ENCODE measurements at places on chromosomes 1 and 21. TPM values are rescaled to one million over a fixed set of nuclear protein-coding genes. Genes with fewer than 3 reads are reported as not detected.

GRCh38 chr1:156664046-156664766 lies 13.0 kb downstream of the NES start:
- peak; percentile 69 for DNase-seq

- no peak for DNase-seq
Measured at GRCh38 chr1:40652468-40652867, 13.0 kb downstream of the RIMS3 start.

The MAEL gene
- polyA plus RNA-seq: 1.9 TPM

The CHIA gene
- polyA plus RNA-seq: not detected

GRCh38 chr1:70358921-70359564 lies 4.5 kb upstream of the ANKRD13C start:
- no peak for DNase-seq

DNA sequence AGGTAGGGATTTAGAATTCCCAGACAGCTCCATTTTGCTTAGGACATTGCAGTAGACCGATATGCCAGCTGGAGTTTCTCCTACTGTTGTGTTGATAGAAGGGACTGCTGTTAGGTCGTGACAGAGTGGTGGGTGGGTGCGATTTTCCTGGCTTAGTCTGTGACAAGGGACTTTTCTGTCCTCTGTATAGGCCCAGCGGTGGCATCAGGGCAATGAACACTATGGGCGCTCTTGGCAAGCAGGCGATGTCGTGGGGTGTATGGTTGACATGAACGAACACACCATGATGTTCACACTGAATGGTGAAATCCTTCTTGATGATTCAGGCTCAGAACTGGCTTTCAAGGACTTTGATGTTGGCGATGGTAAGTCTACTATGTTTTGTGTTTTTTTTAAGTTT lies 321.8 kb downstream of the ZP4 start:
- DNase-seq: no peak

DNA sequence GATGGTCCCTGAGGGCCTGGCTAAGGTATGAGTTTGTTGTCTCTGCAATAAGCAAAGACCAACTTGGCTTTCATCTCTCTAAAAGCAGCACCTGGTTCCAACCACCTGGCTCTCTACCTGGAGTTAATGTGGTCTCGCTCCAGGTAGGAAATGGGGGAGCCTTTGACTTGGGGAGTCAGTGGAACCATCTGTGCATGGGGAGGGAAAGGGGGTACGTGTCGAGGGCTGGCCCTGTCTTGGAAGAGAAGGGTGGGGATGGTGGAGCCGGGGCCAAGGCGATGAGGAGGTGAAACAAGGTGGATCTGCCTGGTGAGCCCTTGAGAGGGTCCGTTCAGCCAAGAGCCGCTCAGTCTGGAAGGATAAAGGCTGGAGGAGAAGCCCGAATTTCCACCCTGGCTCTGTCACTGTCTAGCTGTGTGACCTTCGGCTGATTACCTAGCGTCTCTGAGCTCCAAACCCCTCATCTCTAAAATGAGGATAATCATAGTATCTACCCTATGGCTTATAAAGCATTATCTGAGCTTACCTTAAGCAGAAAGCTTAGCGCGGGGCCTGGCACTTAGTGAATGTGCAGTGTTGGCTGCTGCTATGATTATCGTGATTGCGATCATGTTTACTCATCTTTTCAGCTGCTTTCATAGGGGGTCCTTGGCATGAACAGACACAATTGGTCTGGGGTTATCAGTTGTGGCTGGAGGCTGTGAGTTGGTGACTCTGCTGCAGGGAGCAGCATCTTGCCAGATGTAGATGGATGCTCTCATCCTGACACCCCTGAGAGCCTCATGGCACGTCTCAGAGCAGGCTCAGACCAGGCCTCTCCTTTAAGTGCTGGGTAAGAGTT lies 78.7 kb downstream of the ACTL8 start:
- DNase-seq: no peak

The APCS gene
- not detected for polyA plus RNA-seq

DNA sequence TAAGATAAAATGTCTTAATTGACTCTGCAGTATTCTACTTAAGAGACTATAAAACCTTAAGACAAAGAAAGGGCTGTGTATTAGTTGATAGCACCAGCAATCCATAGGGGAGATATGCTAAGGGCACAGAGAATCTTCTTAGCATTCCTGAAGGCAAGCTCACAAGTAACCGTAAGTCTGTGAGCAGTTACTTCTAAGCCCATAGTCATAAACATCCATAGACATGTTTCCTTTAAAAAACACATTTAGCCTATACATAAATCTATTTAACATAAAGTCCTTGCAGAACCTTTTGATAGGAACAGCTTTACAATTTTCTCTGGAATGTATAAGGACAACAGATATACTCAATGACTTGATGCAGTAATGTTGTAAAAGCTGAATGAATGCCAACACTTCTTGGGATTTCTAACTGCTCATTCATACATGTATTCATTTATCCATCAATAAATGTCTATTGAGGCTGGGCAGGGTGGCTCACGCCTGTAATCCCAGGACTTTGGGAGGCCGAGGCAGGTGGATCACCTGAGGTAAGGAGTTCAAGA lies 6.3 kb upstream of the ERRFI1 start:
- DNase-seq: no peak

DNA sequence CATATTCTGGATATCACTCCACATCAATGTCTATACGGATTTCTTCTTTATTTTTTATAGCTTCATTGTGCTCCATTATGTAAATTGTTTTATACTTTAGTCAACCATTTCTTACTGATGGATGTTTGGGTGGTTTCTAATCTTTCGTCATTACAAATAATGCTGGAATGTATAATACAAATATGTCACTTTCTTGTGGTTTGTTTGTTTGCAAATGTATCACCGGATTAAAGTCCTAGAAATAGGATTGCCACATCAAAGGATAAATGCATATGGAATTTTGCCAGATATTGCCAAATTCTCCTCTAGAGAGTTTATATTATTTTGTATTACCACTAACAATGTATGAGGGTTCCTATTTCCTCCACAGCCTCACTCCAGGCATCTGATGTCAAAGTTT lies 48.7 kb upstream of the PRDM2 start:
- no peak for DNase-seq

GRCh38 chr1:202151045-202151444 lies 6.5 kb upstream of the ARL8A start:
- no peak for DNase-seq

The EPHA10 gene
- polyA plus RNA-seq: 0.24 TPM

The KCND3 gene
- polyA plus RNA-seq: 1.3 TPM

The RCC2 gene
- polyA plus RNA-seq: 86.0 TPM

GRCh38 chr1:204513117-204513716 lies 3.0 kb upstream of the MDM4 start:
- DNase-seq: no peak

DNA sequence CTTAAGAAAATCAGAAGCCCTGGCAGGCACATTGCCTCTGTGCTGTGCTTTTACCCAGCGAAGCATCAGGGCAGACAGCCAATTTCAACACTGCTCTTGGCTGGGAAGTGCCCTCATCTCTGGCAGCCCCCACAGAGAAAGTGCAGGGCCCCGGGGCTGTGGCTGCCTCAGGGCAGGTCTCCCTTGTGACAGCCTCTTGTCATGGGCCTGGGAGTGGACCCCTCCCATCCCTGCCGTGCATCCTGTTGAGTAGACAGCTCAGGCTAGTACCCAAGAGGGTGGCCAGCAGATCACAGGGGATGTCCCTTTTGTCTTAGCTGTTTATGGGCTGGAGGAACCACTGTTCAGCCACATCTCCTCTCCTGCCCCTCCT lies 23.3 kb downstream of the TTC34 start:
- DNase-seq: no peak

The NHLH1 gene
- 0.26 TPM for polyA plus RNA-seq

- peak; percentile 41 for DNase-seq
Measured at GRCh38 chr21:31730712-31731055, 1.2 kb downstream of the SCAF4 start.

The SUMO3 gene
- 106 TPM for polyA plus RNA-seq

The FCMR gene
- polyA plus RNA-seq: 1.6 TPM

The WNT4 gene
- polyA plus RNA-seq: 8.7 TPM

- DNase-seq: no peak
Measured at GRCh38 chr1:20724364-20725188, 6.8 kb upstream of the KIF17 start.

DNA sequence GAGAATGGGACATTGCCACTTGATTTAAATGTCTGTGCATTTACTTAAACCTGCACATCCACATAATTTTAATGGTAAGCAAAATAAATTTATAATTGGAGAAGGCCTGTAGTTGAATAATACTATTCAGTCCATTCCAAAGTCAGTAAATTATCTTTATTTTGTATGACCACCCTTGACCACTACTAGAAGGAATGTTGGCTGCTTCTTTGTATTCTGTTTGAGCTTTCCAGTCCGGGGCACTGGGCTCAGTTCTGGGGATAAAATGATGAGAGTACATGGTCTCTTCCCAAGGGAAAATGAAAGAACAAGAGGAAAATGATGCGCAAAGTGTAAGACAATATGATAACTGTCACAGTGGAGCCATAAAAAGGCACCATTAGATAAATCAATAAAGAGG lies 98.9 kb downstream of the CRB1 start:
- peak; percentile 26 for DNase-seq

DNA sequence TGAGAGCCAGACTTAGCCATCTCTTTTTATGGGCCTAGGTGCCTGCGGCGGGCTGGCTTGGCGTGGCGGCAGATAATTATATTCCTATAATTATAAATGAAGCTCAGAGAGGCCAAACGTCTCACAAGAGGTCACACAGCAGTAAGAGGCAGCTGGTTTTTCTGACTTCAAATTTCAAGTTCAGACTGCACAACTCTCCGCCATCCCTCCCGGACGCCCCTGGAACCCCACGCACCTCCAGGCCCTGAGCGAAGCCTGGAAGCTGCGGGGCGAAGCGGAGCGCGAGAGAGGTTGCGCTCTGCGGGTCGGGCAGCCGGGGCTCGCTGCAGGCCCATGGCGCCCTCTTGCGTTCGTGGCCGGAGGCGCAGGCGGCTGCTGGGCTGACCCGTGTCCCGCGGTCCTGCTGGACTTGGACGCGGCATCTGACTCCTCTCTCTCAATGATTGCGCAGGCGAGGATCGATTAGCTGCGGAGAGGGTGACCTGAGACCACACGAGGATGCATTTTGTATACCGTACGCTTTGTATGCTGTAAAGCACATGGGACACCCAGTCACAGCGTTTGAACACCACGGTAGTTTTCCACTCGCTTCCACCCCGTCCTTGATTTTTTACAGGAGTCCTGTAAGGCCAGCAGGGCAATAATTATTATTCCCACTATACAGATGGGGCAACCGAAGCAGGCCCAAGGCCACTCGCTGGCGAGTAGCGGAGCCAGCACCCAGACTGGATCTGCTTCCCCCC lies 272.7 kb downstream of the FOXD2 start:
- DNase-seq: no peak

The FLVCR1 gene
- polyA plus RNA-seq: 32.3 TPM
